ENCODE measurements at places on chromosomes 4 and X.

DNA sequence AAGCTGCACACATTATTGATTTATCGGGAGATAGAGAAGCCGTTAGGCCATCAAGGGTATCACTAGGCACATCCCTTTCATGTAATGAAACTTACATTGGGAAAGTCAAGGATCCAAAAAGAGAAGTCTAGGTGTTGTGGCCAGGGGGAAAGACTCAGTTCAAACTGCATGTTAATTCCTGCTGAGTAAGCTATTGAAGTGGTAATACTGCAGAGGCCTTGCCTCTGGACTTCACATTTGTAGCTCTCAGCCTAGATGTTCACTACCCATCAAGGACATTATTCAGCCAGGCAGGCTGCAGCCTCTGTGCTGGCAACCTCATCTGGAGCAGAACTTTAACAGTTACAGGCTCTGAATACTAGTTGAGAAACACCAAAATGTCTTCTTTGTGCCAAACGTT, 2094.5 kb upstream of the AGA start:
- DNase-seq, result no peak

GRCh38 chr4:115780268-115780667, 666.8 kb upstream of the NDST4 start:
- no peak for DNase-seq

DNA sequence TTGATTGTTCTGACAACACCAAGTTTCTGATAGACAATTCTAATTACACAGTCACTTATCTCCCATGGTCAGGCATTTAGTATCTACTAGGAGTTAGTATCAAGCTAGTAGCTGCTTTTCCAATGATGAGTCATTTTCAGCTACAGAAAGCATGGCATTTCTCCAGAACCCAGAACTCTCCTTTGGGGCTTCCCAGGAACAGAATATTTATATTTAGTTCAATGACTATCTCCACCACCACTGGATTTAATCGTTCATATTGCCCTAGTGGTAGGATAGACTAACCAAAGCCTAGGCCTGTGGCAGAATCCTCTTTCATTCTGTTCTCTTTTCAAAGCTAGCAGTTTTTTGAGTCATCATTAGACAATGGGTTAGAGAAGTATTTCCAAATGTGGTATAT, 569.4 kb downstream of the GABRG1 start:
- peak; percentile 30 for DNase-seq

DNA sequence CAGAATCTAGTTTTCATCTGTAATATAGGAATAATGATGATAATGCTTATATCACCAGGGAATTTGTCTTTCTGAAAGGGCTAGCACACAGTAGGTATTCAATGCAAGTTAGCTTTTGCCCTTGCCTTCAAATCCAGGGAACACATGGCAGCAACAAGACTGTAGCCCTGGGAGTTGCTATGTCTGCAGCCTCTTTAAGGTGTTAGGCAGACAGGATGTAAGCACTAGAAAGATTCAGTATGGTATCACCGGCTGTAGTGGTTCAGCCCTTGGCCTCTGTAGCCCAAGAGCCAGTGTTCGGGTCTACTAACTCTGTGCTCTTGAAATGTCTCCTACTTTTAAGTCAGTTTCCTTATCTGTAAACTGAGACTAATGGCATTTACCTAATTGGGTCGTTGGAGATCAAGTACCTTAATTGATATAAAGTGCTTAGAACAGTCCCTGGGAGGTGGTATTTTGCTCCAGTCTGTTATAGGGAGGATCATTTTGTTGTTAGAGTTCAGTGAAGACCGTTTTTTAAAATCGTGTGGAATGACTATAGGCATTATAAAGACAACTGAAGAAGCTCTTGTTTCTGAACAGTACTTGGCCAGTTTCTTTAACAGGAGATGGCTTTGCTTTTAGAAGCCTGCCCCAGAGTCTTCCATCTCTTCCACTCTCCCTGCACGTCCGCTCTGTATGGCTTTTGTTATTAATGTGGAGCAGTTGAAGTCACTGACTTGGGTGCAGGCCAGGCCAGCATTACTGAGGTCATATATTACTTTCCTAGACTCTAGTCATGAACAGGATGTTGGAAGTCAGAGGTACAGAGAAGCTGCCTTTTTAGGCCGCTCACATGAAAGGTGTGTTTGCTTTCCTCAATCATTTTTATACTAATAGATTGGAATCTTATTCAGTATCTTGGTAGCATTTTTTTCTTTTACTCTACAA, 44.8 kb downstream of the GAB1 start:
- DNase-seq, result peak; percentile 92

- no peak for DNase-seq
These were observed 33.1 kb upstream of the SLC7A11 start for GRCh38 chr4:138275216-138275615.

DNA sequence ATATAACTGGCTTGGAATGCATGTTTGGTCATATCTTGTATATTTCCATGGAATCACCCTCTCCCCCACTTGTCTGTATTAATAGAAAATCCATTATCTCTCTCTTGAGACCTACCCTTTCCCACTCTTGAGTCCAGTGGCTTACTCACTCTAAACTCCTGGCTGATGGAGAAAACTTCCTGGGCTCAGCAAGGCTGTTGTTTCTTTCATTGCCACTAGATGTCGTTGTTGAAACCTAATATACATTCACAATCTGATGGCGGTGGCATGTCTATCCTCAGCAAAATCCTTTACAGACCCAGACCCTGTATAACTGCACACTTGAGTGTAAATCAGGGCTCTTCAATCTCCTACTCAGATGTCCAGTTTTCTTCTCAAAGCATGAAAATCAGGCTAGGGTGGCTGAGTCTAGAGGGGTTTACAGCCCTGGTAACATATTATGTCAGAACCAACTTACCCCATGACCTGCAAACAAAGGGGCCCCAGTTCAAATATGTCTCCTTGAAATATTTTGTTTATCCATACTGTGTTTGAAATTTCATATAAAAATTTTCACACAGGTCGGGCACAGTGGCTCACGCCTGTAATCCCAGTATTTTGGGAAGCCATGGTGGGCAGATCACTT, 70.0 kb upstream of the FAM241A start:
- DNase-seq, result peak; percentile 53

GRCh38 chr4:41887821-41888686, 47.2 kb upstream of the TMEM33 start:
- peak; percentile 69 for DNase-seq

GRCh38 chr4:15262396-15262795, 165.4 kb upstream of the C1QTNF7 start:
- no peak for DNase-seq

GRCh38 chrX:2513121-2513664, 12.4 kb upstream of the DHRSX start:
- no peak for DNase-seq

- DNase-seq, result peak; percentile 60
These were observed 117.0 kb downstream of the ADAM29 start for GRCh38 chr4:175034986-175035705.

GRCh38 chrX:108224218-108224617, 132.6 kb downstream of the ATG4A start:
- DNase-seq, result peak; percentile 23

GRCh38 chr4:88584471-88584900, 7.8 kb upstream of the HERC3 start:
- no peak for DNase-seq

DNA sequence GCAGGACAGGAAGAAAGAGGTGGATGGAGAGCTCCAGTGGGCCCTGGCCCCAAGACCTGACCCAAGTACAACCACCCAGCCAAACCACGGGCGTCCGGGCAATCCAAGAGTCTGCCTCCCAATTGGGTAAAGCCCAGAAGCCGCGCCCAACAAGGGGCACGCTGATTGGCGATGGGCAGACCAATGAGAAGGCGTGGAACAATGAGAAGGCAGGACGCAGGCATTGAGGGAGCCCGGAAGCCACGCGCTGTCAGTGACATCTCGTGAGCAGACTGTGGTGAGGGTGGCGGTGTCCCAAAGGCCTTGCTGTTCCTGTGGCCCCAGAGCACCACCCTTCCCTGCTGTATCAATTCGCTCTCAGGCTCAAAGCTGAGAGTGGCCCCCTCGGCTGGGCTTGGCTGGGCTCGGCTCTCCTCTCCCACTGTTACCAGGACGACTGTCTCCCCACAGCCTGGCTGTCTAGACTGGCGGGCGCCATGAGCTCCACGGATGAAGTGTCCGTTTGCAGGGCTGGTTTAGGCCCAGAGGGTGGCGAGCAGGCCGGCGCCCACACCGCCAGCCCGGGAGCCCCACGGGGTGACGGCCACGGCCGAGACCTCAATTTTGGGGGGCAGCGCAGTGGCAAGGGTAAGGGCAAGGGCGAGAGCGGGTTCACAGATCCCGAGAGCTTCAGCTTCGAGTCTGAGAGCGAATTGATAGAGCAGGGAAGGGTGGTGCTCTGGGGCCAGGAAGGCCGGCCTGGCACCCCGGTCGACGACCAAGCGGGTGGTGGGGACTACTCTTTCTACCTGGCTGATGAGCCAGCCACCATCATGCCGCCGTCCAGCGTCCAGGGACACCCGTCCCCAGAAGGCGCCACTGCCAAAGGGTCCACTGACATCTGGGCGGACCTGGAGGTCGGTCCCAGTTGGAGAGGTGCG, at the start of gene LOC101059915:
TSS of gene LOC101059915 (plus strand) at position 219 of the 920 bp plus-strand sequence.
- no peak for DNase-seq

DNA sequence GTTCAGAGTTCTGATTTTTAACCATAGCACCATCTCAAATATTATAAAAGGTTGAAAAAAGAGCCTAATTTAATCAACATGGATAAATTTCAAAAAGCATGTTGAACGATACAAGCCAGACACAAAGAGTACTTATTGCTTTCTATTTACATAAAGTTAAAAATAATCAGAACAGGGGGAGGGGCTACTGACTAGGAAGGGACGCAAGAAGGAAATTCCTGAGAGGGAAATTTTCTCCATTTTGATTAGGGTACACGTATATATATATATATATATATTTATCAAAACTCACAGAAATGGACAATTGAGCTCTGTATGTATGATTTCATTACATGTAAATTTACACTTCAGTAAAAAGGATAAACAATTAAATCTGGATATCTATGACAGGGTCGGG, 482 bp upstream of the MBTPS2 start:
- peak; percentile 13 for DNase-seq

Measured in astrocyte of the hippocampus (primary cell).